ENCODE measurements at places on chromosomes 11 and 22.

DNA sequence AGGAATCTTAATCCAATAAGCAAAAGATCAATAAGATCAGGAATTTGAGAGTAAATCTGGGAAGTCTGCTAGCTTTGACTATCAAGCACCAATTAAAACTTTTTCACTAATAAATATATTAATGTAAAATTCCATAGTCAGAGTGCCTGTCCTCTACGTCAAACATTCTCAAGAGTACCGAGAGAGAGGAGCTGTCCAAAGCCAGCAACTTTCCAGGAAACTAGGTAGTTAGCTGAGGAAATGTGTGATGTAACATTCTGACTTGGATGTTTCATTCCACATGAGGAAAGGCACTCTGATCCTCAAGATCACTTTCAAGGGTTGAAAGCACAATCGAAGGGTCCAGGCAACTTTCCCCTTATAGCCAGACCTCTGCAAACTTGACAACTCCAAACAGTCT, 113.2 kb downstream of the STK33 start:
- no peak for DNase-seq

GRCh38 chr11:48123254-48123875, 93.2 kb upstream of the OR4B1 start:
- no peak for DNase-seq

- no peak for DNase-seq
These were observed 1018.9 kb downstream of the DLG2 start for GRCh38 chr11:84607975-84608836.

- DNase-seq = no peak
These were observed 14.3 kb downstream of the MTFP1 start for GRCh38 chr22:30439836-30440235.

DNA sequence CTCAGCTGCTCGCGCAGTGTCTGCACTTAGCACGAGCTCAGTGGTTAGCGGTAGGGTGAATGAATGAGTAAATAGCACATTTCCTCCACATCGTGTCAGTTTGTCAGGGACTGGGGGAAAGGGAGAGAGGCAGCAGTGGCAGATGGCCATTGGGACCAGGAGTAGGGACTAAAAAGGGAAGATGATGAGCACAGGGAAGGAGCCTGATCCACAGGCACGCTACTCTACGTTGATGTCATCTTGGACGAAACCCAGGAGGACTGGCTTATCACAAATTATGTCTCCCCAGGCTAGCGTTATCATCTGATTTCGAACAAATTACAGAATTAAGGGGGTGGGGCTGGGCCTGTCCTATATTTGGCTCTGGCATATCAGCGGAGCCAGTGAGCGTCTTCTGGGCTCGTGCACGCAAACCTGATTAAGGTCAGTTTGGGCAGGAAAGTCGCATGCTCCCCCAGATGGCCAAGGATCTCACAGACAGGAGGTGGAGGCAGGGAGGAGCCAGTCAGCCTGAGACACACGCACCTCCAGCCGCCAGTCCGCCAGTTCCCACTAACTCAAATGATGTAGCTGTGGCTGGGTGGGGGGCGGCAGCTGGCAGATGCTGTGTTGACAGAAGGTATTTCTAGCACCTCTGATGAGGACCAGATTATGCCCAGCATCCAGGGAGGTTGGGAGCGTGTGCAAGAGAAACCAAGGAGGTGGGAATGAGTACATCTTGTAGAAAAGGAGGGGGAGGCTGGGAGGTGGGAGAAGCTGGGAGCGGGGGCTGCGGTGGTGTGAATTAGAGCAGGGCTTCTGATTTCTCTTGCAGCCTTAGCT, 97.4 kb upstream of the PRDM11 start:
- no peak for DNase-seq

GRCh38 chr11:102927624-102927990, 27.9 kb downstream of the MMP13 start:
- no peak for DNase-seq

GRCh38 chr22:26406118-26406517, 22.9 kb upstream of the ASPHD2 start:
- DNase-seq = no peak

DNA sequence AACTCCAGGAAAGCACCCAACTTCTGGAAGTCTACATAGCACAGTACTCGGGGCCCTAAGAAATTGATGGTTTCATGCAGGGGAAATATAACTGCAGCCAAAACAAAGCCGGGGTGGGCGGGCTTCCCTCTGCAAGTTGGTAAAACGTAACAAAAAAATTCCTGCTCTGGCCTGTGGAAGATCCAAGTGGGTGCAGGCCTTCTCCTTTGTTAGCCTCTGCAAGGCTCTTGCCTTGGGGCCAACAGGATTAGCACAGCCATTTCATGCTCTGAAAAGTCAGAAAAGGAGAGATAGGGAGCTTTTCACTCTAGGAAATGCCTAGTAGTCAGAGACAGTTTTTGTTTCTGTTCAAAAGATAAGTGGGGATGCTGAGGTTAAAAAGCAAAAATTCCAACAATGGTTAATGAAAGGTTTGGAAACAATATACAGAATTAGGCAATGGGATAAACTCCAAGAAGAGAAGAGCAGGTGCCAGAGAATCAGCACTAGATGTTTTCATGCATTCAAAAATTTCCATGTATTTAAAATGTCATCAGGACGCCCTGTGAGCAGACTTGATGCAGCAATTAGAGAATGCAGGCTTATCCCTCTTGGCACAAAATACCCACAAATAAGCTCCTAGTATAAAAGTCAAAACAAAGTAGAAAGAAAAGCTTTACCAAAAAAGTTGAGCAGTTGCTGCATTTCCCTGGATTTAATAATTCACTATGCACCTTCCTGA, 72.3 kb upstream of the CHRM4 start:
- no peak for DNase-seq

DNA sequence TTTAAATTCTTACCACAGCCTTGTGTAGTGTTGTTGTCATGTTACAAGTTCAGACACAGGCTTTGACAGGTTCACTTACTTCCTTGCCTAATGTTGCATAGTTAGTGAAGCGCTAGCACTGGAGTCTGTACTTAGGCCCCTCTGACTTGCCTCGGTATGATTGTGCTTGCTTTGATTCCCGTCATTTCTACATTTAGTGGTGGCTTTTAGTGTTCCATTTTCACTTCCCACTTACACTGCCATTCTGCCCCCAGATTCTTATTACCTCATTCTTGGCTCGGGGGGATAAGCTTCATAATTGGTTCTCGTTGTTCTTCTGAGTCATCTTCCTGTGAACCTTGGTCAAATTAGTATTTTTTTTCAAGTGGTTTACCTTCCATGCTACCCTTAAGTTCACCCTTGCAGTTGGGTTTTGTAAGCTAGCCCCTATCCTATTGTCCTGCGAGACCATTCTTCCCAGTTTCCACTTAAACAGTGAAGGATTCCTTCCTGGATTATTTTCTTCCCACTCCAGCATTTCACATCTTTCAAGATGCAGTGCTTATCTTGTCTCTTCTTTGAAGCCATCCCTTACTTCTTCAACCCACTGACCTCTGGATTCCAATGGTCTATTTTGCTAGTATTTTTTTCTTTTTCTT, 68.7 kb downstream of the DDX10 start:
- DNase-seq = no peak

GRCh38 chr11:118673361-118674081, 5.9 kb downstream of the TREH start:
- no peak for DNase-seq

DNA sequence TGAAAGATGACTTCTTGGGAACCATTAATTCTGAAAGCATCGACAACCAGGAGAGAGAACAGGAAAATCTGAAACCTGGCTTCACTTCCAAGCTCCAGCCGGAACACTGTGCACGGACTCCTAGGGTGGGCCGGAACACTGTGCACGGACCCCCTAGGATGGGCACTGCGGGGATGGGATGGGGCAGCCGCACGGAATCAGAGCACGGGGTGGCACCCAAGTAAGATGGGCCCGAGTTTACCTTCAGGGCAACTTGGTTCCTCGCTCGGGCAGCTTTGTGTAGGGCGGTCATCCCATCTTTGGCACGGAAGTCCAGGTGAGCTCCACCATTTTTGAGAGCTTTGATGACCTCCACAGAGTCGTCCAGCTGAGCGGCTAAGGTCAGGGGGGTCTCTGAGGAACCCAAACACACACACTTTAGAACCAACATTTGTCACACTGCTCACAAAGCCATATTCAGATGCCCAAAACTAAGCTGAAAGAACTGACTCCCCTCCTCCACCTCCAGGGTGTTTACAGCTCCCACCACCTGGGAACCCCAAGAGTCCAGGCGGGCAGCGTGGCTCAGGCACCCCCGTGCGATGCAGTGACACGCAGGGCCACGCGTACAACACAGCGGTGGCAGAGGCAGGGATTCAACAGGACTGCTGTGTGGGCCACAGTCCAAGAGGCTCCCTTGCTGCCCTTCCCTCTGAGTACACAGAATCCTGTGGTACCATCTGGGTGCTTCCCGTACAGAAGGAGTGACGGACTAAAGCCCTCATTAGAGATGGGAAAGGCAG, 157.9 kb downstream of the SHANK2 start:
- no peak for DNase-seq

DNA sequence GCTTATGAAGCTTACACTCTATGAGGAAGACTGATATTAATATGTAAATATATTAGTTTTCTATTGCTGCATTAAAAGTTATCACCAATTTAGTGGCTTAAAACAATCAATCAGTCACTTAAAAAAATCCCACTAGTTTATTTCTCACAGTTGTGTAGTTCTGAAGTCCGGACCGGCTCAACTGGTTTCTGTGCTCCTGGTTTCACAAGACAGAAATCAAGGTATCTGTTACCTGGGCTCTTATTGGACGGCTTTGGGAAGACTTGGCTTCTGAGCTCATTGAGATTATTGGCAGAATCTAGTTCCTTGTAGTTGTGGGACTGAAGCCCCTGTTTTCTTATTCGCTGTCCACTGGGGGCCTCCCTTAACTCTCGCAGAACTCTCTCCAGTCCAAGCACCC, 343.0 kb downstream of the RAB38 start:
- no peak for DNase-seq

- peak; percentile 81 for DNase-seq
These were observed 56.2 kb downstream of the KCNJ4 start for GRCh38 chr22:38398609-38399461.

GRCh38 chr11:15745266-15745665, 611.1 kb downstream of the SOX6 start:
- no peak for DNase-seq

DNA sequence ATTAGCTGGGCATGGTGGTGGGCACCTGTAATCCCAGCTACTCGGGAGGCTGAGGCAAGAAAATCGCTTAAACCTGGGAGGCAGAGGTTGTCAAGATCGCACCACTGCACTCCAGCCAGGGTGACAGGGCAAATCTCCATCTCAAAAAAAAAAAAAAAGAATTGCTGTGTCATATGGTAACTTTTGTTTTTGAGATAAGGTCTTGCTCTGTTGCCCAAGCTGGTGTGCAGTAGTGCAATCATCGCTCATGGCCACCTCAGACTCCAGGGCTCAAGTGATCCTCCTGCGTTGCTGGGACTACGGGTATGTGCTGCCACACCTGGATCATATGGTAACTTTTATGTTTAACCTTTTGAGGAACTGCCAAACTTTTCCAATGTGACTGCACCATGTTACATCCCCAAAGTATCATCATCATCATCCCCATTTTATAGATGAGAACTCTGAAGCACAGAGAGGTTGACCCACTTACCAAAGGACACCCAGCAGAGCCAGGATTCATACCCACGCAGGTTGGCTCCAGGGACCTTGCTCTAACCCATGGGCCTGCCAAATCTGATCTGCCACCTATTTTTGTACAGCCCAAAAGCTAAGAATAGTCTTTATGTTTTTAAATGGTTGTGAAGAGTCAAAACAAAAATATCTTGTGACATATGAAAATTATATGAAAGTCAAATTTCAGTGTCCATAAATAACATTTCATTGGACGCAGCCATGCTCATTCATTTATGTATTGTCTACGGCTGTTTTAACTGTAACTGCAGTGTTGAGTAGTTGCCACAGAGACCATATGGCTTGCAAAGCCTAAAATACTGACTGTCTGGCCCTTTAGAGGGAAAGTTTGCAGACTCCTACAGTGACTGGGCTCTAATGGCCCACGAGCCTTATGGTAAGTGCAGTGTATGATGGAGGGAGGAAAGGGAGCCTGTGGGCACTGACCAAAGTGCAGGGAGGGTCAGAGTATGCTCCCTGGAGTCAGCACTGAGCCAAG, 45.3 kb downstream of the GDPD5 start:
- no peak for DNase-seq

GRCh38 chr11:15849257-15849656, 507.1 kb downstream of the SOX6 start:
- DNase-seq = no peak

GRCh38 chr11:111403051-111403726, 24.1 kb upstream of the POU2AF1 start:
- DNase-seq = no peak

DNA sequence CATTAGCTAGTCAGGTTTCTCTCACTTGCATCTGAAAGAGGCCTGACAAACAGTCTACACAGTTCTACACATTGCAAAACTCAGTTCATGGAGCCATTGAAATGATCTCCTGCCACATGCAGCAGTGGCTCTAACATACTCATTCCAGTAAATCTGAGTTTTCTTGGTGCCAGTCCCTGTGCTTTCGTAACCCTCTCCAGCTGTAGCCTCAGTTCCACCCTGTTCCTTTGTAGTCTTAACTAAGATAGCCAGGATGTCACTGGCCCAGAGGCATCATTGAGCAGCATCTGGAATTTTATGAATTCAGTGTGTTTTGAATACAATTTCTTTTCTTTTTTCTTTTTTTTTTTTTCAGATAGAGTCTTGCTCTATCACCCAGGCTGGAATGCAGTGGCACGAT, 37.4 kb upstream of the ZBED5 start:
- DNase-seq = no peak

Measured in central memory CD4-positive, alpha-beta T cell (primary cell).